ENCODE measurements at places on chromosomes 13 and 19.
A peak's percentile ranks its signal among the peaks of the same experiment; 100 is the strongest.

DNA sequence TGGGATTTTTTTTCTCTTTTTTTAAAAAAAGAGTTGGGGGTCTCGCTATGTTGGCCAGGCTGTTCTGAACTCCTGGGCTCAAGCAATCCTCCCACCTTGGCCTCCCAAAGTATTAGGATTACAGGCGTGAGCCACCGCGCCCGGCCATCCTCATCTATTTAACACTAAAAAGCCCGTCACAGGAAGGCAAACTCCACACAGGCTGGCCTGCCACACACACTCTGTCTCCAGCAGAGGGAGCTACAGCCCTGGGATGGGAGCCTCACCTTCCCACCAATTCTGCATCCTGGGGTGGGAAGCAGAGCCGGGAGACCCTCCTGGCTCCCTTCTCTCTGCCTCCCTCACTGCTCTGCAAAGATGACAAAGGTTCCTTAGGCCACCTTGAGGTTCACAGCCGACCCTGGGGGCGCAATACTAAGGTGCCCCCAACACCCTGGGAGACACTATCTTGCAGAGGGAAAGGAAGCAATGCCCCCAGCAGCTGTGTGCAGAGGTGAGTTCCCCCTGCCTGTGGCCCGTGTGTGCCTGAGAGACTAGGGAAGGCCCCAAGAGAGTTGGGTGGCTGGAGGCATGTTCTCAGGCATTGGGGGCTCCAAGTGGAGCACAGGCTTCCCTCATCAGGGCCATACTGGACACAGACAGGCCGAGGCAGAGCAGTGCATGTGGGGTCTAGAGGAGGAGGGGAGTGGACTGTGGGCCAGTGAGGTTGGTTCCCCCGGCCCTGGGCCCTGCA, 27.4 kb upstream of the TIMM44 start:
- peak; percentile 52 for DNase-seq

GRCh38 chr19:30165228-30165813, 206.9 kb upstream of the ZNF536 start:
- no peak for DNase-seq

GRCh38 chr19:11736696-11737095, 2.0 kb downstream of the ZNF823 start:
- peak; percentile 53 for DNase-seq

GRCh38 chr13:93767917-93768409, 541.4 kb downstream of the GPC6 start:
- no peak for DNase-seq

GRCh38 chr13:56351041-56351440, 789.7 kb upstream of the PRR20A start:
- DNase-seq: peak; percentile 74

GRCh38 chr19:39426170-39426569, 9.6 kb downstream of the RPS16 start:
- no peak for DNase-seq

DNA sequence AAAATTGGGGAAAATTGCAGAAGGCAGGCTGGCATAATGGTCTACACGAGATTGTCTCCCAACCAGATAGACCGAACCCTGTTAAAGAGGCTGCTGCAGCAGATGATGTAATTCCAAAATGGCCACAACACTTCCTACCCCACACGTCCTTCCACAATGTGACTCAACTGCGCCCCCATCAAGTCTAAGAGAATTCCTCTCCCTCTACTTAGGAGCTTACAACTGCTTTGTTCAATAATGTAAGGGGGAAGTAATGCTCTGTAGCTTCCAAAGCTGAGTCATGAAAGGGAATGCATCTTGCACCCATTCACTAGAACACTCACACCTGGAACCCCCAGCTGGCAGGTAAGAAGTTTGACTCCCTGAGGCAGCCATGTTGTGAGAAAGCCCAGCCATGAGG, 117.8 kb upstream of the IRS2 start:
- DNase-seq: peak; percentile 44

GRCh38 chr13:32791545-32792172, 205.4 kb downstream of the PDS5B start:
- DNase-seq: peak; percentile 35

DNA sequence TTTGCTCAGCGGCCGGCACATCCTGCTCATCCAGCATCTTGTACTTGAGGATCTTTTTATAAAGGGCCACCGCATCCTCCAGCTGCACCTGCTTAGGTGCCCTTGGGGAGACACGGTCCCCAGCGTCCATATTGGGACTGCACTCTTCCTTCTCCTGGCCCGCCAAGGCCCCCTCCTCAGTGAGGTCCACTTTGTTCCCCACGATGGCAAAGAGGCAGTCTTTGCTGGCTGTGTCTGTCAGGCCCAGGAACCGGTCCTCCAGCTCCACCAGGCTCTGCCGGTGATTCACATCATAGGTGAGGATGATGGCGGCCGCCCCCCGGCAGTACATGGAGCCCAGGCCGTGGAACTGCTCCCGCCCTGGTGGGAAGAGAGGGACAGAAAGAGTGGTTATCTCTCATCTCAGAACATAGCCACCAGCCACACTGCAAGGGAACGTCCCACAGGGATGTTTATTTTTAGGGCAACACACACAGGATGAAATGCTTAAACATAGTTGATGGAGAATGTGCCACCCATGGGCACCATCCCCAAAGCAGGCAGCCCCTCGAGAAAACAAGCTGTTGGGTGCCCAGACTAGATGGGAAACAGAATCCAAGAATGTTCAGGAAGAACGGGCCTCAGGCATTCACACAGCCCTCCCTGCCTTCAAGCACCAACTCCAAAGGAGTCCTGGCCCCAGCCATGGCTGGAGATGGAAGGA, 37.5 kb downstream of the RAB20 start:
- DNase-seq: no peak

DNA sequence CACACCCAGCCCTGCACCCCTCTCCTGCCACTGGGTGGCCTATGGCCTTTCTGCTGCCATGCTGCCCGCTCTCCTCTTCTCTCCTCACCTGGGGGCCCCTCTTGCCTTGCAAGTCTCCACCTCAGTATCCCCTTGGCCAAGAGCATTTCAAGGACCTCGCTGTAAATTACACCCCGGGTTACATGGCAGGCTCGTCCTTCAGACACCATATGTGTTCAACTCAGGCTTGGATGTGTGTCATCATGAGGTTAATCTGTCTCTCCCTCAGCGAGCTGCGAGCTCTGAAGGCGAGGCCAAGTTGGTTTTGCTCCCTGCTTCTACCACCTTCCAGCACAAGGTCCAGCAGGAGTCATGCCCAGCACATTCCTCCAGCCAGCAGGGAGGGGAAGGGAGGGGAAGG, 74.8 kb upstream of the TM9SF2 start:
- DNase-seq: no peak

DNA sequence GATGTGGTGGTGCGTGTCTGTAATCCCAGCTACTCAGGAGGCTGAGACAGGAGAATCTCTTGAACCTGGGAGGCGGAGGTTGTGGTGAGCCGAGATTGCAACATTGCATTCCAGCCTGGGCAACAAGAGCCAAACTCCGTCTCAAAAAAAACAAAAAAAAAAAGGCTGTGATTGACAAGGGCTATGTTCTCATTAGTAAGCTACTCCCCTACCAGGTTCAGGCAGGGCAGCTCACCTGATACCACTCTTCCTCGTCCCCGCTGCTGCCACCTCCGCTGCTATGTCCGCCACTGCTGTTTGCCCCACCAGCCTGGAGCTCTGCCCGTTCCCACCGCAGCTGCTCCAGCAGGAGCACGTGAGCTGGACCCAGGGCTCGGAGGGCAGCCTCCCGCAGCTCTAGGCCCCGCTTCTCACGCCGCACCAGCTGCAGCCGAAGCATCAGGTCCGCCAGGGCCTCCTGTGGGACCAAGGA, 9.4 kb downstream of the USHBP1 start:
- peak; percentile 53 for DNase-seq

GRCh38 chr19:54160854-54161253, 1.3 kb upstream of the LENG1 start:
- DNase-seq: peak; percentile 60

GRCh38 chr13:46126552-46127357, 21.9 kb upstream of the CPB2 start:
- DNase-seq: peak; percentile 72

DNA sequence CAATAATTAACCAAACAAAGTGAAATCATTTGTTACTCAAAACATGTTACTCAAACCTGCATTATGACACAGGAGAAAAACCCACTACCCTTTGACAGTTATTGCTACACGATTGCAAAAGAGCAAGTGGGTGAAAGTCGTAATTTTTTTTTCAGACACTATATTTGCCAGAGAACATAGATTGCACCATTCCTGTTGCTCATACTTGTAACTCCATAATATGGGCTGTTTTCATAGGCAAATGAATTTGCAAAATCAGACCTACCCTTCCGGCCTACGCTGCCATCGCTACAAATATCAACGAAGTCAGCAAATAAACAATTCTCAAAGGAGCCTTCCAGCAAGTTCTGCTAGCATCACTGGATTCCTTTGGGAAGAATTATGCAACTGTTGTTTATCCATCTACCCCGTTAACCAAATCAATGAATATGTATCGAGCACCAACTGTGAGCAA, 396.5 kb downstream of the IRS2 start:
- no peak for DNase-seq

DNA sequence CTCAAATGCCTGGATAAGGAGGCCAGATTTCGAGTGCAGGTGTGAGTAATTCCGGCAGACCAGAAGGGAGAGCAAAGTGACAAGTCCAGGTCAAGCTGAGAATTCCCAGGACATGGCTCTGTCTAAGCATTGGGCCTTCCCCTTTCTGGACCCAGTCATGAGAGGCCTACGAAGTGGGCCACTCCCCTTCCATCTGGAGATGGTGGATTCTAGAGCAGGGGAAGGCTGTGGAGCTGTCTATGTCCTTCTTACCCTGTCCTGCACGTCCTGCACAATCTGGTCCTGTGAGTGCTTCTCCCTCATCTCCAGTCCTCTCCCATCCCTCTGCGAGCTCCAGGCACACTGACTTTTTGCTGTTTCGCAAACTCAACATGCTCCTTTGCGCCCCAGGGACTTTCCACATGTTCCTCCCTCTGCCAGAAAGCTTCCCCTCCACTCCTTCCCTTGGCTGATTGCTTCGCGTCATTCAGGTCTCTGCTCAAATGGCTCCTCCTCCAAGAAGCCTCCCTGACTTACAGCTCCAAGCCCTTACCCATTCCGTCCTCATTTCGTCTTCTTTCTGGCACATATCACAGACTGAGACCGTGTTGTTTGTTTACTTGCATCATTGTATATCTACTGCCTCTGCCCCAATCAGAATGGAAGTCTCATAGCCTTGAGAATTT, 193.2 kb downstream of the URI1 start:
- no peak for DNase-seq

DNA sequence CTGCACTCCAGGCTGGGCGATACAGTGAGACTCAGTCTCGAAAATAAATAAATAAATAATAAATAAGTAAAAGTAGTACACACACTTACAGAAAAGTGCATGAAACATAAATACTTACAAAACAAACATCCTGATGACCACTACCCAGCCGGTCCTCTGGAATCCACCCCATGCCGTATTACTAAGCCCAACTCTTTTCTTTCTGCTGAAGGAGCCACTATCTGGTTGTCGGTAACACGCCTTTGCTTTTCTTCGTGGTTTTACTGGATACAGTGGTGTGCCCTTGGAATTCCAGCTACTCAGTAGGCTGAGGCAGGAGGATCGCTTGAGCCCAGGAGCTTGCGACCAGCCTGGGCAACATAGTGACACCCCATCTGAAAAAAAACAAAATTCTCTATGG, 39.4 kb downstream of the CELF5 start:
- DNase-seq: no peak

DNA sequence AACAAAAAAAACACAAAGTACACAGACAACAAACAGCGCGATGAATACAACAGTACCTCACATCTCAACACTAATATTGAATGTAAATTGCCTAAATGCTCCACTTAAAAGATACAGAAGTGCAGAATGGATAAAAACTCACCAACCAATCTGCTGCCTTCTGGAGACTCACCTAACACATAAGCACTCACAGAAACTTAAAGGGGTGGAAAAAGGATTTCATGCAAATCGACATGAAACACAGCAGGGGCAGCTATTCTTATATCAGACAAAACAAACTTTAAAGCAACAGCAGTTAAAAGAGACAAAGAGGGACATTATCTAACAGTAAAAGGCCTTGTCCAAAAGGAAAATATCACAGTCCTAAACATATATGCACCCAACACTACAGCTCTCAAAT, 209.5 kb downstream of the ABCC4 start:
- no peak for DNase-seq

- no peak for DNase-seq
Measured at GRCh38 chr13:28325022-28325421, 169.9 kb downstream of the FLT1 start.

GRCh38 chr13:90760639-90761038, 586.8 kb upstream of the MIR17HG start:
- DNase-seq: peak; percentile 90

DNA sequence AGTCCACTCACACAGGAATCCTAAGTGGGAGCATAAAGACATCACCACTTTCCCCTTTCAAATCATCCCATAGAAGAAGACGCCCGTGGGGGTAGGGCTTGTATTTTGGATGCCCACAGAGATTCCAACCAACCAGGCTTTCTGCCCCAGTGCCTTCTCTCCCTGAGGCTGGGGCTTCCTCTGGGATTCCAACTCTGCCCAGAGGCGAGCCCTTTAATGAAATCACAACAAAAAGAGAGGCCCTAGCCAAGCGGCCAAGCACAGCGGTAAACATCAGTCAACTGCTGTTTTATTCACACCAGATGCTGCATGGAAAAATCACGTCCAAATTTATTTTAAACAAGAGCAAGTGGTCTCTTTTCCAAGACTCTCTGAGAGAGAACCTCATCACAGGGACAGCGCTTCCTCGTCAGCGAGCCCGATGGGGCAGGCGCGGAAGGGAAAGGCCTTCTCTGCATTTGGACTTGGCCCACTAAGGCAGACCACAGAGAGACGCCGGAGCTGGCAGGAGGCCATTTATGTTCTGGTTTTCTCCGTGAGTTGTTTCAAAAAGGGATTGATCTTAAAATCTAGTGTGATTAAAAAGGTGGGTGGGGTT, 31.5 kb downstream of the ADPRHL1 start:
- no peak for DNase-seq

DNA sequence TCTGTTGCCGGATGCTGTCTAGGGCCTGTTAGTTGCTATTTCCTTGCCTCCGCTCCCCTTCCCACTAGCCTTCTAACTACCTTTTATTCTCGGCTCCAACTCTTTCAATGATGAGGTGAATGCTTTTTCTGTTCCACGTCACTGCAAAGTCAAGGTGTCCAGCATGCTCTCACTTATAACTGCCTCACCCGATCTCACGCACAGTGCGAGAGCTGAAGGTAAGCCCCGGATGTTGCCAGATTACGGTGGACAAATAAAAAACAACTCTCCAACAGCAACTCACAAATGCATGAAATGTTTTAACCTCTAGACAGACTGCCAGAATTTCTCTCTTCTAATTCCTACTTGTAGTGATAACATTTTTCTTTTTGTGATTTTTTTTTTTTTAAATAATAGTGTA, 169.9 kb downstream of the STK24 start:
- no peak for DNase-seq

DNA sequence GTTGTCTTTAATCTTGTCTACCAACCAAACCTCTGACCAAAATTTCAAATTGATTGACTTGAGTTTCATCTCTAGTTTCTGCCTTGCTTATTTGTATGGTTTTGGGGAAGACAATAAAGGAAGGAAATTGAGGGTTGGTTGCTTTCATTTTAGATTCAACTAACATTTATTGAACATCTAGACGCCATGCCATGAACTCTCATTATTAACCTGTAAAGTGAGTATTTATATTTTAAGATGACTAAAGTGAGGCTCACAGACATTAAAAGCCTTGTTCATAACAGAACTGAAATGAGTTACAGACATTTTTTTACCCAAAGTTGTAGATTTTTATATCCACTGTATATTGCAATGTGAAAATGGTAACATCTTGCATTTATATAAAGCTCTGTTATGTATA, 239.3 kb downstream of the LMO7 start:
- DNase-seq: no peak

Data from NCI-H69 (cell line).